Upper lobe of right lung (tissue), 1 donor: ENCODE measurements at places on chromosomes 1 and 21. TPM values are rescaled to one million over a fixed set of nuclear protein-coding genes. Genes with fewer than 3 reads are reported as not detected.

The BARHL2 gene
- total RNA-seq = not detected

DNA sequence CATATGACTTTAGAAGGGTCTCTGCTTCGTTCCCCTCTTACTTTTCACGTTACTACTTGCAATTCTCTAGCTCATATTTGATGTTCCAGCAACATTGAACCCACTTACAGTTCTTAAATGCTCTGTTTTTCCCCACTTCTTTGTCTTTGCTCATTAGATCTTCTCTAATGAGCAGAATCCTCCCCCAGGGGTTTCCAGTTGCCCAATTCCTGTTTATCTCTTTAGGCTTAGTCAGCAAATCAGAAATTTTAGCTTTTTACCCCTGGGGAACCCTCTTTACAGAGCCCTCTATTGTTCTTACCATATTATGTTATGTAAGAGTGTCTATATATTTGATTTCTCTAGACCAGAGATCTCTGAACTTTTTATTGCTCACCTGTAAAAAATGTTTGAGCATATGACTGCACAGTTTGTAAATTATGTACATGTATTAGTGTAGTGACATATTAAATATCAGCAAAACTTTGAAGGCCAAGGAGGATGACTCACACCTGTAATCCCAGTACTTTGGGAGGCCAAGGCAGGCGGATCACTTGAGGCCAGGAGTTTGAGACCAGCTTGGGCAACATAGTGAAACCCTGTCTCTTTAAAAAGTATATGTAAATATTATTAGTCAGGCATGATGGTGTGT, 71.4 kb downstream of the FNBP1L start:
- DNase-seq = no peak

The UBE4B gene
- 36.2 TPM for total RNA-seq

GRCh38 chr1:113415310-113416070, 25.2 kb downstream of the MAGI3 start:
- DNase-seq = no peak

The CCDC181 gene
- 0.32 TPM for total RNA-seq
